ENCODE measurements at places on chromosomes 2 and 18.

GRCh38 chr18:26654616-26655524 lies 106.5 kb upstream of the KCTD1 start:
- no peak for DNase-seq

- no peak for DNase-seq
Observed at GRCh38 chr2:96548558-96549465, 12.3 kb downstream of the ARID5A start.

GRCh38 chr2:10905006-10905861 lies 6.5 kb upstream of the KCNF1 start:
- DNase-seq, result no peak

GRCh38 chr2:168119515-168120141 lies 127.8 kb downstream of the STK39 start:
- DNase-seq, result peak; percentile 27

- peak; percentile 6 for DNase-seq
Observed at GRCh38 chr18:12478269-12479047, 70.7 kb downstream of the PRELID3A start.

- DNase-seq, result no peak
Observed at GRCh38 chr2:111095434-111095833, 25.3 kb upstream of the BCL2L11 start.

DNA sequence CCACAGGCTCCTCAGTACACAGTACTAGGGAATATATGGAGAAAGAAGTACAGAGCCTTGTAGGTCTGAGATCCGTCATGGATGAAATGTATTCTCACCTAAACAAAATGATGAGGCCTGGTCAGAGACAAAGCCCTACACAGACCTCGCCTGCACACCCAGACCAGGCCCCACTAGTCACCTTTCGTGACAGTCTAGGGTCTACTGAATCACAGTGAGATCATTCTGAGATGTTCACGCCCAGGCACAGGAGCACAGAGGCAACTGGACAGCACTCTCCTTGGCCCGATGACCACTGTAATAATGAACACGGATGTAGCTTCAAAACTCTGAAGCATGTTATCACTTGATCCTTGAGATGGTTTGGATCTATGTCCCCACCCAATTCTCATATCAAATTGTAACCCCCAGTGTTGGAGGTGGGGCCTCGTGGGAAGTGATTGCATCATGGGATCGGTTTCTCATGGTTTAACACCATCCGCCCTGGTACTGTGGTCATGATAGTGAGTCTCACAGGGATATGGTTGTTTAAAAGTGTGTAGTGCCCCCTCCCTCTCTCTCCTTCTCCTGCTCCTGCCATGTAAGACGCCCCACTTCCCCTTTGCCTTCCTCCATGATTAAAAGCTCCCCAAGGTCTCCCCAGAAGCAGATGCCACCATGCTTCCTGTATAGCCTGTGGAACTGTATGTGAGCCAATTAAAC lies 15.1 kb downstream of the DOCK10 start:
- DNase-seq, result no peak

DNA sequence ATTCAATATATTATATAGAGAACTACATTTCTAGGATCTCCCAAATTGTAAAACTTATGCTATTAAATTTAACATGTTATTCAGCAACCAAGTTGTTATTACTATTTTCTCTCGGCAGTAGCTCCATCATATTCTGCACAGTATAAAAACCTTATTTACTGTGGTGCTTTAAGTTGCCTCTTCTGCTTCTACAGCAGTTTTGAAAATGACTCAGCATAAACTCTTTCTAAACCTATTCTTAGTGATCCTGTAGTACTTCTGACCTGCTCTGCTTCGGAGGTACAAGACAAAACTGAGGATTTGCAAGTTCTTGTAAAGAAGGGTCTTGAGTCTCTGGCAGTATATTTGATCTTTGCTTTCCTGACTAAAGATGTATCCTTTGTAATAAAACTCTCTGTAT lies 567.2 kb downstream of the TMX3 start:
- no peak for DNase-seq

- DNase-seq, result no peak
Observed at GRCh38 chr2:100213595-100213994, 71.2 kb upstream of the AFF3 start.

- no peak for DNase-seq
Observed at GRCh38 chr2:223929571-223930102, 15.5 kb downstream of the WDFY1 start.

GRCh38 chr2:28978606-28979005 lies 2.5 kb upstream of the TOGARAM2 start:
- DNase-seq, result no peak

GRCh38 chr2:122390406-122390805 lies 635.0 kb downstream of the TSN start:
- DNase-seq, result no peak

DNA sequence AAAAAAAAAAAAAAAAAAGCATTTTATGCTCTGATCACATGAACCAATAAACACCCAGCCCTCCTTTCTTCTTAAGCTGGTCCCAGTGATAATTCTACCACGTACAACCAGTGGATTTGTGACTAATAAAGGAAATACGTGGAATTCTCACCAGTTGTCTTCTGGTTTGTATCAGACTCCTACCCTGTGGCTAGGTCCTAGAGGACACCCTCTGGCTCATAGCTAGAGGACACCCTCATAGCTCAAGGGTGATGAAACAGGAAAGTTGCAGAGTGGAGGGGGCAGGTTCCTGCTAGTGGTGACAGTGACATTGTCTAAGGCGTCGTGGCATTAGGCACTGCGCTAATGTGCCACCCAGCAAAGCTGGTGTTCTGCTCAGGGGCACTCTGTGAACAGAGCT lies 167.8 kb downstream of the BCL11A start:
- DNase-seq, result no peak

DNA sequence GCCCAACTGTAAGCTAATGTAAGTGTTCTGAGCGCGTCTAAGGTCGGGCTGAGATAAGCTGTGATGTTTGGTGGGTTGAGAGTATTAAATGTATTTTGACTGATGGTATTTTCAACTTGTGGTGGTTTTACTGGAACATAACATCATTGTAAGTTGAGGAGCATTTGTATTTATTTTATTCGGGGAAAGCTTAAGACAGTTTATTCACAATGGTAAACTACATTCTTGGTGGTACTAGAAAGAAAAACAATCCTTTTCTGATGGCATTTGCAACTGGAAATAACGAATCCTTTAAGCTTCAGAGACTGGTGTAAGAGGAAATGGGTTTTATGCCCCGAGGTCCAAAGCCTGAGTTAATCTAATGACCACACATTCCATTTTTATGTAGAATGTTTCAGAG lies 283.3 kb upstream of the NETO1 start:
- no peak for DNase-seq

GRCh38 chr2:25323610-25324189 lies 18.0 kb downstream of the DNMT3A start:
- no peak for DNase-seq

GRCh38 chr2:204012072-204012653 lies 75.6 kb downstream of the ICOS start:
- DNase-seq, result peak; percentile 79

- DNase-seq, result no peak
Observed at GRCh38 chr2:10753156-10753555, 31.7 kb downstream of the ATP6V1C2 start.

DNA sequence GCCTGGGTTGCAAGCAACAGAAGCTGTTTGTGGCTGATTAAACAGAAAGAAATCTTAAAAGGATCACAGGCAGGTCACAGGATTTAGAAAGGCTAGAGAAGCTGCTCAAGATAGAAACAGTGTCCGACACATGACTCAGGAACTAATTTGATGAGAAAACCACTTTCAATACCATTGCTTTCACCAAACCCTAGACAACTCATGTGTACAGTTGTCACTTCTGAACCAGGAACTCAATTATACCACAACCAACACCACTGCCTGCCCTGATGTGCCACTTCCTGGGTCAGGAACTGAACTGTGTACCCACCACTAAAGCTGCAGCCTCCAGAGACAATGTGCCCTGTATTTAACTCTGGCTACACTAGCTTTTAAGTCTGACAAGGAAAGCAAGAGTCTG lies 56.0 kb downstream of the TMEM247 start:
- no peak for DNase-seq

- no peak for DNase-seq
Observed at GRCh38 chr18:56568986-56569385, 69.4 kb downstream of the TXNL1 start.

DNA sequence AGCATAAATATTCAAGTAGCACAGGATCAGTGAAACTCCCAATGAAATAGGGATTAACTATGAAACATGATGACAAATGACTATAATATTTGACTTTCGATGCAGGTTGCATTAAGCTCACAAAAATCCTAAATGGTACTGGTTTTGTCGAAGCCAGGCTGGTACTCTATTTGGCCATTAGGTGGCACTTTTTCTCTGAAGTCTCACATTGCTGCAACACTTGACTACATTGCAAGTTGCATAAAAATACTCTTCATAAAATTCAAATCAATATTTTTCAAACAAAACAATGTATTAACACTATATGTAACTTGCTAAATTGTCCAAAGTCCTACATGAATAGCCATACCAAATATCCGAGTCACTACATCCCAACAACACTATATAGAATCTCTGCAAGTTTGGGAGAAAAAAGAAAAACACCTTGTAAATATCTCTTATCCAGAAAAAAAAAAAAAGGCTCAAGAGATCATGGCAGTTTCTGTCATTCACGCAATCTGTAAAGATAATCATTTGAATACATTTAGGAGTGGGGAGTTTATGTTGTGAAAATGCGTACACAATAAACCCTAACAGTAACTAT lies 9.5 kb downstream of the RTTN start:
- peak; percentile 6 for DNase-seq

DNA sequence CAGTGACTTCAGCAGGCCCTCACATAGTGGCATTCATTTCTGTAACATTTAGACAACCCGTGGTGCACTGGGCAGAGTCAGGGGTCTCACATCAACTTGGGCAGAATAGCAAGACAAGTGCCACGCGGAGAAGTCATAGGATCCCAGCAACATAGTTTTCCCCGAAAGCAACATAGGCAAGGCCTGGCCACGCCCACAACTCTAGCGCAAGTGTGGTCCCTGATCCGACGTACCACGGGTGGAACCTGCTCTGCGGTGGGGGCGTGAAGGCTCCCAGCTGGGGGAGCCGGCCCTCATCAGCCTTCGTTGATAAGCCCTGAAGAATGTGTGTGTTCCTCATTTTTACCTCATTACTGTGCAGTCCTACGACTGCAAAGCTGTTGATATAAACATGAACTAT lies 261.2 kb downstream of the EIPR1 start:
- no peak for DNase-seq

DNA sequence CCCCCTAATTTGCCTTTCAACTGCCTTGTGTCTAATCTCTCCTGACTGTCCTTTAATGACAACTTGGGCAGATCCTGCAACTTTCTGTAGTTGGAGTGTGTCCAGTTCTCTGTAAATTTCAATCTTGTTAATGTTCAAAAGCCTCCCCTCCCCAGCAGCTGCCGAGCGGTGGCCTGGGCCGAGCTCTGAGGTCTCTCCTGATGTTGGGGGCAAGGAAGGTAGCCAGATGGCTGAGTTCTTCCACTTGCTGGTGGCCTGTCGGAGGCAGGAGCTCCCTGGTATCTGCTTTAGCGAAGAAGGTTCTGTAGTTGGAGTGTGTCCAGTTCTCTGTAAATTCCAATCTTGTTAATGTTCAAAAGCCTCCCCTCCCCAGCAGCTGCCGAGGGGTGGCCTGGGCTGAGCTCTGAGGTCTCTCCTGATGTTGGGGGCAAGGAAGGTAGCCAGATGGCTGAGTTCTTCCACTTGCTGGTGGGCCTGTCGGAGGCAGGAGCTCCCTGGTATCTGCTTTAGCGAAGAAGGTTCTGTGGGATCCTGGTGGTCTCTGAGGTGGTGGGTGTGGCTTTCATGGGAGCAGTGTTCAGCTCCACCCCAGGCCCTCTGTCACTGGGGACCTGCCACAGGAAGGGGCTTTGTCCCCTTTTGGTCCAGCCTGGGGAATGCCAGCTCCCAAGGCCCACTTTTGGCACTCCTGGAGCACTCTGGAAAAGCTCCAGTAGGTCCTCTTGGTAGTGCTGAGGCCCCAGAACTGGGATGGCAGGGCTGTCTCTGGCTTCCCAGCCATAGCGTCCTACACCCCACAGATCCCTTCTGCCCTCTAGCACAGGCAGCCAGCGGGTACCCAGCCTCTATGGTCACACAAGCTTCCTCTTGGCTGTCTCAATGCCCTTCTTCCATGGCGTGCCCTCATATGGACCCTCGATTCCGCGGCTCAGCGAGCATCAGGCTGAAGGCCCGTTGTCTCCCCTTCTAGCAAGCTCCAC lies 211.9 kb downstream of the ALPK2 start:
- no peak for DNase-seq

GRCh38 chr2:201507725-201508124 lies 56.2 kb downstream of the STRADB start:
- DNase-seq, result no peak

GRCh38 chr2:15708865-15709820 lies 117.5 kb downstream of the DDX1 start:
- no peak for DNase-seq

- DNase-seq, result no peak
Observed at GRCh38 chr2:221125691-221126090, 446.4 kb downstream of the EPHA4 start.

- no peak for DNase-seq
Observed at GRCh38 chr2:154556146-154556545, 142.3 kb upstream of the KCNJ3 start.

DNA sequence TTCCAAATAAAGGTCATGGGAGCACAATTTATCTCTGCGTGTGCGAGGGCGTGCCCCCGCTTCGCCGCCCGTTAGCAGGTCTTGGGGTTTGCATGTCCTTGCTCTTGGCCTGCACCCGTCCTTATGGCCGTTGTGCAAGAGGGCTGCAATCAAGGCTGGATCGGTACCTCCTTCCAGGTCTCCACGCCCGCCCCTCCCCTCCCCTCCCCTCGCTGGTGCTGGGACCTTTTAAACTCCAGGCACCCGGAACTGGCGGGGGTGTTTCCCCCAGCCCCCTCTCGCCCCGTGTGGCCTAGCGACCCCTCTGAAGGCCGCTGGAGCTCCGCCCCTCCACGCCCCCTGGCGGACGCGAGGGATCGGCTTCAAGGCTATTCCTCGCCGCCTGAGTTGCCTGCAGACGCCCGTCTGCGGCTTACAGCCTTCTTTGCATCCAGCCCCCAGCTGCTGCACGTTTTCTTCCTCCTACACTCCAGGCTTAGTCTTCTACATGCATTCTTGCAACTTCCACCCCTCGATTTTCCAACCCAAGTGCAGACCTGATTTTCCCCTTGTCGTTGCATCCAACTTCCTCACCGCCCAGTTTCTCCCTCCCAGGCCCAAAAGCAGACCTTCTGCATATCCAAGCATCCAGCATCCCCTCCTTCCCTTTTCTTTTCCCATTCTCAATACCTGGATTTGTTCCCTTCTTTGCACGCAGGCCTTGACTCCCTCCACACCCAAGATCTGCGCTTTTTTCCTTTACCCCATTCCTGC lies 577 bp downstream of the IDH1 start:
- peak; percentile 93 for DNase-seq

- DNase-seq, result no peak
Observed at GRCh38 chr2:50786345-50786744, 245.6 kb downstream of the NRXN1 start.

DNA sequence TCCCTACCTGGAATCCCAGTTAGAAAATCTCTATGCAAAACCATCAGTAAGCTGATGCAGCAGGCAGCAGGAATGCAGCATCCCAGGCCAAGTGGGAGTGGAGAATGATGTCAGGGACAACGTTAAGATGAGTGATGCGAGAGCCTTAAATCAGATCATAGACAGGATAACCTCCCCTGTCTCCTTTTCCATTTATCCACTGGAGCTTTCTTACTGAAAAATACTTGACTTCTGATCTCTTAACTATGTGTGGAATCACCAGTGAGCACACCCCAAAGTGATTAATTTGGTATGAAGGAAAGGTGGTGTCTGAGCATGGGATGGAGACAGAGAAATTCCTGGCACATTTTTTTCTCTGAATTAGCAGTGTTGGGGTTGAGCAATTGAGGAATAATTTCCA lies 98.0 kb downstream of the RND3 start:
- DNase-seq, result no peak

GRCh38 chr2:22912398-22912797 lies 472.6 kb upstream of the KLHL29 start:
- DNase-seq, result peak; percentile 30
